ENCODE measurements at places on chromosomes 16 and 17.

DNA sequence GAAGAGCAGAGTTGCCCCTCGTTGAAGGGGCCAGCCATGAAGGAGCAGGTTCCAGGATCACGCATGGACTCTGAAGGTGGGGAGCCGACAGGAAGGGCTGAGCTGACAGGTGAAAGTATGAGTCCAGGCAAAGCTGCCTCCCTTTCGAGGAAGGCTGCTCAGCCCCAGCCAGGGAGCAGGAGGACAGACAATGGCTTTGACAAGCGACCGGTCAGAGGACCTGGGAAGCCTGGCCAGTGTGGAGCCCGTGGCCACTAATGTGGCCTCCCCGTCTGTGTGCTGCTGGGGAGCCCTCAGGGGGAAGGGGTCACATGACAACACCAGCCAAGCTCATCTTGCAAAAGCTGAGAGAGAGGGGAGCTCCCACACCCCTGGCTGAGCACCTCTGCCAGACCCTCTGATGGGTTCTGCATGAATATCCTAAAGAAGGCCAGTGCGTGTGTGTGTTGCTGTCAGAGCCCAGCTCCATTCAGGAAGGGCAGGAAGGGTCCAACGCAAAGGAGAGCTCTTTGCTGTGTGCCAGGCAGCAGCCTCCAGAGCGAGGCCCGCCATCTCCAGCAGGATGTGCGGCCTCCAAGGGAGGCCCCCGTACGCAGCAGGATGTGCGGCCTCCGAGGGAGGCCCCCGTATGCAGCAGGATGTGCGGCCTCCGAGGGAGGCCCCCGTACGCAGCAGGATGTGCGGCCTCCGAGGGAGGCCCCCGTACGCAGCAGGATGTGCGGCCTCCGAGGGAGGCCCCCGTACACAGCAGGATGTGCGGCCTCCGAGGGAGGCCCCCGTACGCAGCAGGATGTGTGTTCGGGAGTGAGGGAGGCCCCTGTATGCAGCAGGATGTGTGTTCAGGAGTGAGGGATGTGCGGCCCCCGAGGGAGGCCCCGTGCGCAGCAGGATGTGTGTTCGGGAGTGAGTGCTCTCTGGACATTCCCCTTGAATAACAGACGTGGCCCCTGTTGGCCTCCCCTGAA, 102.1 kb upstream of the CHMP6 start:
- DNase-seq, result no peak

DNA sequence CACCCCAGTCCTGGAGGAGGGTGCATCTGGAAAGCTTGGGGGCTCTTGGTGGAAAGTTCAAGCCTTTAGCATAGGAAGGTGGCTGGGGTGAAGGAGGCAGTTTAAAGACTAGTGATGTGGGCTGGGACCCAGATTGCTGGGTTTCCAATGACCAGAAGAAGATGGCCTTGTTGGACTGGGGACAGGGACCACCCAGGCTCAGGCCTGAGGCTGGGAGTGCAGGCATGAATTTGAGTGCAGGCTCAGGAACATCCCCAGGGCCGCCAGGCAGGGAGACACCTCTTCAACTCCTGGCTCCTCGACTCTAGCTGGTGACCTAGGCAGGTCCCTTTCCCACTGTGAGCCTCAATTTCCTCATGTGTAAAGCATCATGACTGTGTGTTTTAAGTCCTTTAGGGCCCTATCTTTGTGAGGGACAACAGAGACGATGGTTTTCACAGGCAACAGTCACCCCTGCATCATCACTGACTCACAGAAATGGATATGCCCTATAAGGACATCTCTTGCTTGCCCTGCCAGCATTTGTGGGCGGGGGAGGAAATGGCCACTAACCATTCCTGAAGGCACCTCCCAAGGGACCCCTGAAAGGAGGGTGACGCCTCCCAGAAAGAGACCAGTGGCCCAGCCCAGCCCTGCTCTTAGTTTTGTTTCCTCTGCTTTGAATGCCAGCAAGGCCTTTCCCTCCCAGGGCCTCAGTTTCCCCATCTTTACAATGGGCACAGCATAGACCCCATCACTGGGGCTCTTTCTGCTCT, 11.1 kb downstream of the NLRC5 start:
- DNase-seq, result no peak

GRCh38 chr16:1432388-1433262, 1.7 kb downstream of the PERCC1 start:
- DNase-seq, result no peak

GRCh38 chr16:27169511-27170071, 33.7 kb upstream of the KDM8 start:
- DNase-seq, result no peak

DNA sequence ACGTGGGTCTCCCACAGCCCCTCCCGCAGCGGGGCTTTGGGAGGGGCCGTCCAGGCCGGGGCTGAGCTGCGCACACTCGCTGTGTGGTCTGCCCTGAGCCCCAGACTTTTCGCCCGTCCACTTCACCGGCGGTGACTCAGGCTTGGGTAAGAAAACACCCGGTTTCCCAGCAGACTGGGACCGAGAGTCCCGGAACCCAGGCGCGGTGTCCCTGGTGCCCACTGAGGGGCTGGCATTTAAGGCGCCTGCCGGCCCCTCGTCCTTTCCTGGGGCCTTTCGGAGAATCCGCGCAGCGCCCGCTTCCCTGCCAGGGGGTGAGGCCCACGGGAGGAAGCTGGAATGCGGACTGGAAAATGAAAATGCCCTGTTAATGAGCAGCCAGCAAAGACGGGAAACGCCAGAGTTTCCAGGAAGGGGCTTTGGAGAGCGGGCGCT, 100.3 kb downstream of the C16orf95 start:
- no peak for DNase-seq

- DNase-seq, result no peak
Observed at GRCh38 chr16:81632392-81633146, 146.5 kb upstream of the PLCG2 start.

- no peak for DNase-seq
Observed at GRCh38 chr16:57769541-57770145, 32.6 kb downstream of the KIFC3 start.

DNA sequence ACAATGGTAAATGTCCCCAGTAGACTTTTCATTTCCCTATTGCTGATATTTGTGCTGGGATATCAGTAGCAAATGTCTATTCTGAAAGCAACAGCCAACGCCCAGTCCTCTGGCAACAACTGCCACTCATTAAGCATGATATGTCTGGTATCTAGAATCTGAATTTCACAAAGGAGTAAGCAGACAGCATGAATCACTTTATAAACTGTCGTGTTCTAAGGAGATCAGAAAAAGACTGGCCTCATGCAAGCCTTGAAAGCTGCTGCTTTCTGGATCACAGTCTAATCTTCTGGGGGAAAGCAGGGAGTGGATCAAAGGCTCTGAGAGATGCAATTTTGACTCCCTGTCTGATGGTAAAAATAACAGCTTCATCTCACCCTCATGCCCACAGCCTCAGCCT, 153.1 kb upstream of the NOG start:
- DNase-seq, result no peak

DNA sequence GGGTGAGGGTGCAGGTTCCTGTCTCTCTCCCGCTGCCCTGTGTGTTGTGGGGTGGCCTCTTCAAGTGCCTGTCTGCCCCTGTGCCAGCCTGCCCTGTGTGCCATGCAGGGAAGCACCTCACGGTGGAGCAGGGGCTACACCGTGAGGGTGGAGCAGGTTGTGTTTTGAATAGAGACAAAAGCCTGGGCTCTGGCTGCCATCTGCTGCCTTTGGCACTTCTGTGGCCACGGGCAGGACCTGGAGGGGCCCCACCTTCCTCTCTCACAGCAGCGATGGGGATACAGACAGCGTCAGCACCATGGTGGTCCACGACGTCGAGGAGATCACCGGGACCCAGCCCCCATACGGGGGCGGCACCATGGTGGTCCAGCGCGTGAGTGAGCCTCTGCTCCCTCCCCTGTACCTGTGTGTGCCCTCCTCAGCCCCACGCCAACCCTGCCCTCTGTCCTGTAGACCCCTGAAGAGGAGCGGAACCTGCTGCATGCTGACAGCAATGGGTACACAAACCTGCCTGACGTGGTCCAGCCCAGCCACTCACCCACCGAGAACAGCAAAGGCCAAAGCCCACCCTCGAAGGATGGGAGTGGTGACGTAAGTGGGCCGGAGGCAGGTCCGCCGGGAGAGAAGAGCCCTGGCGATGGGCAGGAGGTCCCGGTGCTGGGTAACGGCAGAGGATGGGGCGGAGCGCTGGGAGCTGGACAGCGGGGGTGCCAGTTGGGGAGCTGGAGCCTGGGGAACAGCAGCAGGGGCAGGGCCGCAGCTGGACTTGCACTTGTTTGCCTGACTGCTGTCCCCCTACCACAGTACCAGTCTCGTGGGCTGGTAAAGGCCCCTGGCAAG, 5.4 kb upstream of the C17orf107 start:
- DNase-seq, result no peak

DNA sequence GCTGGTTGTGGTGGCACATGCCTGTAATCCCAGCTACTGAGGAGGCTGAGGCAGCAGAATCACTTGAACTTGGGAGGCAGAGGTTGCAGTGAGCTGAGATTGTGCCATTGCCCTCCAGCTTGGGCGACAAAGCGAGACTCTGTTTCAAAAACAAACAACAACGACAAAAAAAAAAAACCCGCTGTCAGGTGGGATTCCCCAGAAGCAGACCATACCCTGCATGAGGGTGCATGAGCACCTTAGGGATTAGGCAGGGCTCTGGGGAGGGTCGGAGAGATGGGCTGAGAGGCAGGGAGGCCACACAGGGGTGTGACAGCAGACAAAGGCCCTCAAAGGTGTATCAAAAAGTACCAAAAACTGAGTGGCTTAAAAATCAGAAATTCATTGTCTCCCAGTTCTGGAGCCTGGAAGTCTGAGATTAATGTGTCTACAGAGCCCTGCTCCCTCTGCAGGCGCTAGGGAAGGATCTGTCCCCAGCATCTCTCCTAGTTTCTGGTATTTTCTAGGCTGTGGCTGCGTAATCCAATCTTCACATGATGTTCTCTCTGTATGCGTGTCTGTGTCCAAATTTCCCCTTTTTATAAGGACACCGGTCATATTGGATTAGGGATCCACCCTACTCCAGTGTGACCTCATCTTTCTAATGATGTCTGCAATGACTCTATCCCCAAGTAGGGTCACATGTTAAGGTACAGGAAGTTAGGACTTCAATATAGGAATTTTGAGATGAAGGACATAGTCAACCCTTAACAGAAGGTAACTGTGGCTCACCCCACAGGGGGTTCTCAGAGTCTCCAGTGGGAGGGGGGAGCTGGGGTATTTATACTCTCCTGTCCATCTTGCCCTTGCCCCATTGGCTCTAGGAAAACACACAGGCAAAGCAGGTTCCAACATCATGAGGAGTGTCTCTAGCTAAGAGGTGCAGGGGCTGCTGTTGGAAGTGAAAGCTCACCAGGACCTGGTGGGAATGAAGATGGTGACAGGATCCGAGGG, 13.6 kb upstream of the TVP23A start:
- no peak for DNase-seq

DNA sequence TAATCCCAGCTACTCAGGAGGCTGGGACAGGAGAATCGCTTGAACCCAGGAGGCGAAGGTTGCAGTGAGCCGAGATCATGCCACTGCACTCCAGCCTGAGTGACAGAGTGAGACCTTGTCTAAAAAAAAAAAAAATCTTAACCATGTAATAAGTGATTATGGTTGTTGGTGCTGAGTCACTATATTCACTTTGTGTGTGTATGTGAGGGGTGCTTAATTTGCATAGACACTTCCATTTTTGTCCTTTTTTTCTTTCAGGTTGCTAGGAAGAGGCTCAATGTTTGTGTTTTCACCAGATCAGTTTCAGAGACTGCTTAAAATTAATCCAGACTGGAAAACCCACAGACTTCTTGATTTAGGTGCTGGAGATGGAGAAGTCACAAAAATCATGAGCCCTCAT, 18.2 kb downstream of the METTL9 start:
- DNase-seq, result no peak

GRCh38 chr17:70353408-70354092, 184.2 kb downstream of the KCNJ2 start:
- no peak for DNase-seq

GRCh38 chr17:15343749-15344148, 2.4 kb upstream of the TEKT3 start:
- DNase-seq, result no peak
